ENCODE measurements at places on chromosomes 4 and X.

- DNase-seq, result no peak
Measured at GRCh38 chr4:54727346-54727745, 69.6 kb downstream of the KIT start.

- DNase-seq, result no peak
Measured at GRCh38 chr4:86481440-86481839, 112.7 kb upstream of the PTPN13 start.

DNA sequence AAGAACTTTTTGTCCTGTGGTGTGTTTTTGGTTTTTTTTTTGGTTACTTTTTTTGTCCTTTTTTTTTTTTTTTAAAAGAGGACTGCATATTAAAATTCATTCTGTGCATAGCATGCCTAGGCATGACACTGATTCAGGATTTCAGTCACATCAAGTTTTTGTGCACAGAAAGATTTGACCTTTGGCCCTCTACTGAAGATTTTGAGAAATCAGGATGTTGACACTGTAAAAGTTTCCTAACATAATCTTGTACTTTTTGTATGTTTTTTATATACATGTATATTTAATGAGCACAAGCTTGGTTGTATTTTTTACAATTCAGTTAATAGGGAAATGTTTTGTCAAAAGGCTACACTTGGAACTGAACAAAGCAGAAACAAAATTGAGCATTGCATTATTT lies 100.0 kb upstream of the DDX3X start:
- DNase-seq, result no peak

DNA sequence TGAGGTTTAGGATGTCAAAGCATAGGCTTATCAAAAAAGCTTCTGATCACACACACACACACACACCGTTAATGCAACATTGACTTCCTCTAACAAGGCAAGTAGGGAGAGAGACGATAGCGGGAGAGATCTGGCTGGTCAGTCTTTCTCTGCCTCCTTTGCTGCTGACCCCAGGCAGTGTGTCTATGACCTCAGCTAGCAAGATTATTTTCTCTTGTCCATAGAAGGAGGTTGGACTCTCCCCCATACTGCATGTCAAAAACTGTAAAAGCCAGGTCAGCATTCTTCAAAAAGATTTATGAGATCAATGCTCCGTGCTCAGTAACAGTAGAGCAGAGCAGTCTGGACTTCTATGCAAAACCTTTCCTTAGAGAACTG lies 63.5 kb upstream of the PGM2 start:
- no peak for DNase-seq

GRCh38 chrX:21658746-21659145 lies 616 bp upstream of the KLHL34 start:
- DNase-seq, result no peak

GRCh38 chr4:143337600-143338287 lies 1.1 kb downstream of the GAB1 start:
- no peak for DNase-seq

DNA sequence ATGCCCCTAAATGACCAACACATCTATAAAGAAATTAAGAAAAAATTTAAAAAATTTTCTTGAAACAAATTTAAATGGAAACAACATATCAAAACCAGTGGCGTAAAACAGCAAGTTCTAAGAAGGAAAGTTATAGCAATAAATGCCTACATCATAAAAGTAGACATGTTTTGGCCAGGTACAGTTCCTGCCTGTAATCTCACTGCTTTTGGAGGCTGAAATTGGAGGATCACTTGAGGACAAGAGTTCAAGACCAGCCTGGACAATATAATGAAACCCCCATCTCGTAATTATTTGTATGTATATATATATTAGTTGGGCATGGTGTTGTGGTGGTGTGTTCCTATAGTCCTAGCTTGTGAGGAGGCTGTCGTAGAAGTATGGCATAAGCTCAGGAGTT lies 672.4 kb upstream of the GRID2 start:
- no peak for DNase-seq

DNA sequence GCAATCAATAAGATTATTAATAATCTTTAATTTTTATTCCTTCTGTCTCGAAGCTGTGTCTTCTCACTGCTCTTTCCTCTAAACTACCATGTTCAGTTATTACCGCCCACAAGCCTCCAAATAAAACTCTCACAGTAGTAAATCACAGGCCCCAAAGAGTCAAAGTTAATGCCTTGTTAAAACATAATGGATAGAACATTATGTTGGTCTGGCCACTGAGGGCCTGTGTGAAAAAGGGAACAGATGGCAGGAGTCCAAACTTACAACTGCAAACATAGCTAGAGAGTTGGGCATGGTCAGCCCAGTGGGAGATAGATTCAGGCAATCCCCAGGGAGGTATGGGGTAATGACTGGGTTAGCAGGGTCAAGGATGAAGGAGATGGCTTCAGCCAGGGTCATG lies 84.6 kb upstream of the TNIP3 start:
- no peak for DNase-seq

DNA sequence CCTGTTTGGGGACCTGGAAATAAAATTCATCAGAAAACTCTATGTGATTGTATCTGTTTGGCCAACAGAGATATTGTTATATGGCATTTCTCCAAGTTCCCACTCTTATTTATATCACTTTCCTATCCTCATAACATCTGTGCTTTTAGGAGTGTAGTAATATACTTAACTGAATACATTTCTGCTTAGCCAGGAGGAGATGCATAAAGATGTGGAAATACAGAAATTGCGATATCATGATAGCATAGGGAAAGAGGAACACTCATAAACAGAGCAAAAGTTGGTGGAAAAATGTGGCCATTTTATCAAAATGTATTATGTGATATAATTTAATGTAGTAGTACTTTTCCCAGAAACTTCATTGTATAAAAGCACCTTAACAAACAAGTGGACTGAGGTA lies 46.1 kb upstream of the TSPAN7 start:
- DNase-seq, result no peak

DNA sequence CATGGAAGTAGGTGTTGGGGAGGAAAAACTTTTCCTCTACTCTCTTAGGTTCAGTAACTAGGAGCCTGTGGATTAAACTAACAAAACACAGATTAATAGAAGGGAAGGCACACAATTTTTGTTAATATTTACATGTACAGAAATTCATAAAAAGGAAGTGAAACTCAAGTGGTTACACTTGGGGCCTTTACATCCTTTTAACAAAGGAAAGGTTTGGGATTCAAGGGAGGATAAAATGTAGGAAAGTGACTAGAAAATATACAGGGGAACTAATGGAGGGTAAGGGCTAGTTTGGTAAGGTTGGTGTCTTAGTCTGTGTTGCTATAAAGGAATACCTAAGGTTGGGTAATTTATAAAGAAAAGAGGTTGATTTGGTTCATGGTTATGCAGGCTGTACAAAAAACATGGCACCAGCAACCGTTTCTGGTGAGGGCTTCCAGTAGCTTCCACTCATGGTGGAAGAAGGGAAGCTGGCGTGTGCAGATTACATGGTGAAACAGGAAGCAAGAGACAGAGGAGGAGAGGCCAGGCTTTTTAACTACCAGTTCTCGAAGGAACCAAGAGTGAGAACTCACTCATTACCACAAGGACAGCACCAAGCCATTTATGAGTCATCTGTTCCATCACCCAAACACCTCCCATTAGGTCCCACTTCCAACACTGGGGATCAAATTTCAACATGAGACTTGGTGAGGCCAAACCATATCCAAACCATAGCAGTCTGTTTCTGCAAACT lies 124.4 kb downstream of the CHRDL1 start:
- DNase-seq, result no peak

DNA sequence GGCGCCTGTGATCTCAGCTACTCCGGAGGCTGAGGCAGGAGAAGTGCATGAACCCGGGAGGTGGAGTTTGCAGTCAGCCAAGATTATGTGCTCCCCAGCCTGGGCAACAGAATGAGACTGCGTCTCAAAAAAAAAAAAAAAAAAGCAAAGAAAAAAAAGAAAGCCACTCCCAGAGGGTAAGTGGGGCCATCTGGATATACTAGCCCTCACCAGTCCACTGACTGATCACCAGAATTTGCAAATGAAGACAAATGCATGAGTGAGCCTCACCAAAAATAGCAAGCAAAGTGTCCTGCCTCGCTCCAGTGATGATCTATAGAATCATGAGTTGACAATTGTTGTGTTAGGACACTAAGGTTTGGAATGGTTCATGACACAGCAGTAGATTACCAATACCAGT lies 47.6 kb downstream of the ZFP42 start:
- no peak for DNase-seq

DNA sequence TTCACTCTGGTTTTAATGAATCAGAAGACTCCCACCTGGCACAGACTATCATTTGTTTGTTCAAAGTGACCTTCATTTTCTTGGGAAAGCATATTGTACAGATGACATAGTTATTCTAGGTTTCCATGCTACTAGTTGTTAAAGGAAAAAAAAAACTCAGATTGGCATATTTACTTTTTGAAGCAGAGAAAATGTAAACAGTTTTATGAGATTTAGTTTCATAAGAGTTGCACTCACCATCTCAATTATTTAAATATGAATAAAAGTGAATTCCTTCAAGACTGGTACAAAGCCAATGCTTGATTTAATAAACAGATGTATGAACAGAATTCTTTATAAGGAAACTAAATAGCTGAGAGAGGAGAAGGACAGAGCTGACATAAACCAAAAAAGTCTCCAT lies 280.3 kb upstream of the UGT8 start:
- DNase-seq, result peak; percentile 9

- DNase-seq, result no peak
Measured at GRCh38 chrX:111123606-111124179, 27.7 kb downstream of the PAK3 start.

DNA sequence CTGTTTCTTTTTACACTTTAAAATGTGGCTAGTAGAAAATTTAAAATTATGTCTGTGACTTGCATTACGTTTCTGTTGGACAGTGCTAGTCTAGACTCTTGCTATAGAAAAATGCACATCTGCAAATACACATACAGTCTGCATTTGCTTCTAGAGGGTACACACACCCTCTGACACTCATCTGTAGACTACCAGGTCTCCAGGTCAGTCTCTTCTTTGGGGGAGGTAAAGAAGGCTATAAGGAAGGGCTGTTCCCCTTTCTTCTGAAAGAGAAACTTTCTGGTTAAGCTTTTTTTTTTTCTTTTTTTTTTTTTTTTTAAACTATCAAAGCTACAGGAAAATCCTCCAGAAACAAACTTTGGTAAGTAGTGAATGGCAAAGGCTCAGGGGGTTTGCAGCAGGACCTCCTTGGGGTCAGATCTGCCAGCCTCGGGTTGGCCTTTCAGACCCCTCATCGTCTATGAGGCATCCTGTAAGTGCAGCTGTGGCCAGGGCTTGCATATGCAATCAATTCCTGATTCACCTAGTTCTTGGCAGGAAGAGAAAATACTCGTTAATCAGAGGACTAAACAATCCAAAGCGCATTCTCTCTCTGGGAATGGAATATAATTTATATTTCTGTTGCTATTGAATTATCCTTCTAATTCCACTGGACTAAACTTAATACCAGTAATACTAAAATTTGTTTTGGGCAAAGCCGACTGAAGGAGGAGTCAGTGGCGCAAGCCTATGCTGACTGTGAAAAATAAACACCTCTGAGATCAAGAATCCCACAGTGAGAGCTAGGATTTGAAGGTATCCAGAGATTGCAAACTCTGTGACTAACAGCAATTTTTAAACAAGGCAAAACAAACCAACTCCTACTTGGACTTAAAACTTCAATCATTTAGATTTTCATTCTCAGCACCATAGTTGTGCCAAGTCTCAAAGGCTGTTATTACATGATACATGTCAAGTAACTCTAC lies 109.3 kb upstream of the TBC1D9 start:
- no peak for DNase-seq

GRCh38 chr4:17920681-17921080 lies 100.9 kb downstream of the LCORL start:
- no peak for DNase-seq

DNA sequence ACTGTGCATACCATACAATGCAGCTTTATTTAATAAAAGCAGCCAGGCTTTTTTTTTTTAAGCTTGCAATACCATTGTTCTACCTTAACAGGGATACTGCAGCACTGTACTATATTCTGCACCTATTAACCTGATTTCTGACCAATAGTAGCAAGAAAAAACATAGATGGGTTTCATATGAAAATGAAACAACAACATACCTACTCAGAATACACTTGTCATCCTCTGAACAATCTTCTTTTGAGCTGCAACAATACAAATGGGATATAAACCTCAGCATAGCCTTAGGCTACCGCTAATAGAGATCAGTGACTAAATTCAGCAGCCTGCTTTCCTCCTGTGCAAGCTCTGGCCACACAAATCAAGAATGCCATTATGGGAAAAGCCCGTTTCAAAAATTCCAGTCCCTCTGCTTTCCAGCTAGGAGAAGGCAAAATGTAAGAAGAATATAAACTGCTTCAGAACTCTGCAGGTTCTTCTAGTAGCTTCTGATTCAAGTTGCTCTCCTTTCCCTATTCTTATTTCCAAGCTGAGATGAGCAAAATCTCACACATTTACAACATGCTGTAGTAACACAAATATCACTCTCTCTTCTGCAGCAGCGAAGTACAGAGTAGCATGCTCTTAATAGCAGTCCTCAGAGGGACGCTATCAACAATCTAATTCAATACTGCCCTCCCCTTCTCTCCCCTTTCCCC lies 143.4 kb downstream of the KLHL13 start:
- DNase-seq, result no peak

DNA sequence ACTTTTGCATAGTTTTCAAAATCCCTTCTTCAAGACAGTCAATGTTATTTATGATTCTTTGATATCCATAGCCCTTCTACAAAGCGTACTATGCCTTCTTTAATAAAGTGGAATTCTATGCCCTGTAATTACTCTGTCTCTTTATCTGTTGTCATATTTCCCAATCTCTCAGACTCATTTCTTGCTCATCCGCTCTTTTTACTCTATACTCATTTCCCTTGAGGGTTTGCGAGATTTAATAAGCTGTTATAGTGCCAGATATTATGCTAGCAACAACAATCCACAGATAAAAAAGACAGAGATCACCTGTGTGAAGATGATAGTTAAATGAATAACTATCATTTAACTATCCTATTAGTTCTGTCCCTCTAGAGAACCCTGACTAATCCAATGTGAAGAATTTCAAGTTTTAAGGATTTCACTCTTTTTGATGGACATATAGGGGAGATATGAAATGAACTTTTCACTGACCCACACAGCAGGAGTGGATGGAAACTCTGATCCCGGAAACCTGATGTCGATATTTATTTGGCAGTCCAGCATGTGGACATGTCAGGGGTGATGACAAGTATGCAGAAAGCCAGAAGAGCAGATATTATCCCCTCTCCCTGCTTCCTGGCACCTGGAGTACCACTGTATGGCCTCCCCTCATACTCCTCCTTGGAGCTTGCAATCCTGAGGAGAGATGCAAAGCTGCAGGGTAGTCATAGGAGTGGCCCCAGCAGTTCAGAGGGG lies 49.7 kb downstream of the TMEM156 start:
- DNase-seq, result no peak

DNA sequence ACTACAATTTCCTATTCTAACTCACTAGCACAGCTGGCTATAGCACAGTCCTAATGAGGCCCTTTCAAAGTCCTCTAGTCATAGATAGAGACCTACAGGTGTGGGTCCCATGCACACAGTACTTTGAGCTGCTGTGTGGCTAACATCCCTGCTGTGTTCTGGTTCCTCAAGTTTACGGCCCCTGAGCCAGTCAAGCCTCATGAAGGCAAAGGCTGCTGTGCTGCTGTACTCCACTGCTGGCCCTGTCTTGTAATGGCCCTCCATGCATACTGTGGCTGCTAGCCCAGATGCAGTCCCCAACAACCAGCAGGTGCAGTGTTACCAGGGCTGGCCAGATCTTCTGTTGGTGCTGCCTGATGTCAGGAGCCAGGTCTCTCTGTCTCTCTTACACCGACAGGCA lies 23.4 kb upstream of the ENPEP start:
- no peak for DNase-seq

Measured in BJ (cell line).